ENCODE measurements at places on chromosomes 6 and 20.

GRCh38 chr6:131890091-131890490 lies 61.1 kb downstream of the CCN2 start:
- no peak for DNase-seq

DNA sequence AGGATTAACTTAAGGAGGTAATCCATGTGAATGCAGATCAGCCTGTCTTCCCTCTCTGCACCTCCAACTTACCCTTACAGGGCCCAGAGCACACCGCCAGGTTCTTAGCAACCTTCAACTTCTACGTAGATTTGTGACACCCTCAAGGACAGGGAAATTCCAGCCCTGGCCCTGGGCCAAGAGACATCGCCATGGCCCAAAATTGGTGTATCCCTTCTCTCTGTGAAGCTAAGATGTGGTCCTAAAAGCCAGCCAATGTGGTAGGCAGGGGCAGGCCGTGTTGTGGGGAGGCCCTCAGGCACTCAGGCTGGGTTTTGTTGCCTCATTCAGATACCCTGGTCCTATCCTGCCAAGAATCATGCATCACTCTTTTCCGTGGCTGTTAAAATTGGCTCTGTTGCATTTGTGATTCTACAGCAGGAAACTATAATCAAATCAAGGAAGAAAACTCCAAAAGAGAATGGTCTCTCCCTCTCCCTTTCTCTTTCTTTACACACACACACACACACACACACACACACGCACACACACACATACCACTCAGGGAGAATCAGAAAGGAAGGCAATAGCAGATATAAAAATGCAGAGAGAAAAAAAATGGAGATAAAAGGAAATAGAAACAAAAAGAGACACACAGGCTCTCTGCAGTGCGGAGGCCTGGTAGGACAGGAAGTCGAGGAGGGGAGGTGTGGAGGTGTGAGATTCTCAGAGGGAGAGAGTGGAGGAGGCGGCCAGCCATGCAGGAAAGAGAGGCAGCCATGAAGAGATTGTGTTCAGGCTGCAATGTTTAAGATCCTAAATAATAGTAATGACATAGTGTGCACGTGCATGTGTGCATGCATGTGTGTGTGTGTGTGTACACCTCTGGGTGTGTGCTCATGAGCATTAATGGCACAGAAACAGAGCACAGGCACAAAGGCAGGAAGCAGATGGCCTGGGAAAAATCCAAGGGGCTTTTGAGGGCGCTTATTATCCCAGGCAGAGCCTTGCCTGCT lies 201.8 kb upstream of the LRFN2 start:
- no peak for DNase-seq

DNA sequence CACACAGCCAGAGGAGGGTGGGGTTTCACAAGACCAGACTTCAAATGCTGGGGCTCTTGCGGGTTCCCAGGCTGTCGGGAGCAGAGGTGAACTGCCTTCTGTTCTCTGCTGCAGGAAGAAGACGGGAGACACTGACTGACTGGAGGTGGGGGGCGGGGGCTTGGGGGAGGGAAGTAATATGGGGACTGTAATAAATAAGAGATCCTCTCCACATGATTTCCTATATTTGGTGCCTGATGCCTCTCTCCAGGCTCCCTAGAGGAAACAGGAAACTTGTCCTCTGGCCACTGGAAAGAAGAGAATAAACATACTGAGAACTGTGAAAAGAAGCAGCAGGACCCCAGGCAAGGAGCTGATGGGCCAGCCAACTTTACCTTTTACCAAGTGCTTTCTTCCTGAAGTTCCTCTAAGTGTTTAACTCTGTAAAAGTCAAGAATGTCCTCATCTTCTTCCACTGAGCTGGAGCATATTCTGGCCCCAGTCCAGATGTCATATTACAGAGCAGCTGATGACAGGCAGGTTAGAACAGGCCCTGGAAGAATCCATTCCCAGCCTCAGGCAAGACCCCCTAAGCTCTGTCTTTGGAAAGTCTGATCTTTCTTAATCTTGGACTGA lies 33.2 kb upstream of the ADGRF5 start:
- no peak for DNase-seq

GRCh38 chr20:3563548-3564177 lies 92.8 kb downstream of the ATRN start:
- DNase-seq: no peak
